ENCODE measurements at places on chromosomes 3 and 15.

GRCh38 chr3:38177181-38177580 lies 11.8 kb downstream of the OXSR1 start:
- DNase-seq, result no peak

GRCh38 chr15:69760258-69760845 lies 307.7 kb downstream of the RPLP1 start:
- peak; percentile 89 for DNase-seq

DNA sequence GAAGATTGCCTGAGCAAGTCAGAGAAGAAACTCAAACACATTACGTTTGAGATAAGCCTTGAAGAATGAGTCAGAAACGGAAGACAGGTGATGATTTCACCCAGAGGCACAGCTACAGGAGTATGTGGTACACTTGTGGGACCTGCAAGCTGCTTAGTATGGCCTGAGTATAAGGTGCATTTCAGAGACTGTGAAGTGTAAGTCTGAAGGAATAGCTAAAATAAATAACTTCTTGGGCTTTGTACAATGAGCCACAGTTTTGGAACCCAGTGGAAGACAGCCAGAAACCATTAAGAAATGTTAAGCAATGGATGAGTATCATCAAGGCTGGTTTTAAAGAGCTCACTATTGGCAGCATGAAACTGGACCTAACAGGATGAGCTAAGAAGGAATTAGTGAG lies 826.2 kb downstream of the ROBO1 start:
- DNase-seq, result no peak

GRCh38 chr15:60572541-60573421 lies 93.8 kb upstream of the ICE2 start:
- no peak for DNase-seq

- no peak for DNase-seq
These were observed 243.6 kb downstream of the LRRN1 start for GRCh38 chr3:4042869-4043268.

DNA sequence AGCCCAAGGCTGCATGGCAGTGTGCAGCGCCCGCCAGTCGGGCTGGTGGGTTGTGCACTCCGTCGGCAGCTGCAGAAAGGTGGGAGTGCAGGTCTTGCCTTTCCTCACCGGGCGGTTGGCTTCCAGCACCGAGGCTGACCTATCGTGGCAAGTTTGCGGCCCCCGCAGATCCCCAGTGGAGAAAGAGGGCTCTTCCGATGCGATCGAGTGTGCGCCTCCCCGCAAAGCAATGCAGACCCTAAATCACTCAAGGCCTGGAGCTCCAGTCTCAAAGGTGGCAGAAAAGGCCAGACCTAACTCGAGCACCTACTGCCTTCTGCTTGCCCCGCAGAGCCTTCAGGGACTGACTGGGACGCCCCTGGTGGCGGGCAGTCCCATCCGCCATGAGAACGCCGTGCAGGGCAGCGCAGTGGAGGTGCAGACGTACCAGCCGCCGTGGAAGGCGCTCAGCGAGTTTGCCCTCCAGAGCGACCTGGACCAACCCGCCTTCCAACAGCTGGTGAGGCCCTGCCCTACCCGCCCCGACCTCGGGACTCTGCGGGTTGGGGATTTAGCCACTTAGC lies 4.3 kb downstream of the ISL2 start:
- peak; percentile 50 for DNase-seq

DNA sequence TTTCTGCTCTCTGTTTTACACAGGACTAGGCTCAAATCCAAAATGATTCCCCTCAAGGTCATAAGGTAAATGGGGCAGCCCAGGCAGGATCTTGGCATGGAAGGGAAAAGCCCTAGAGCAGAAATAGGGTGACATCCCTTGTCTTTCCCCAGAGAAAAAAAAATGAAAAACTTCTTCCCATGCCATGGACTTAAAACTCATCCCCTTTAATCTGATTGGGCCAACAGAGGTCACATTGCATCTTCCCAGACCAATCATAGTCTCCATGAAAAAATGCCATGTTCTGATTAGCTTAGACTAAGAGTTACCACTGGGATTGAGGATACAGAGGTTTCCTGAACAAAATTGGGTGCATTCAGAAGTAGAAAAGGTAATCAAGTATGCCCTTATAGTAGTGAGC lies 241.3 kb upstream of the LRTM1 start:
- DNase-seq, result no peak

GRCh38 chr15:85755942-85756341 lies 38.8 kb downstream of the KLHL25 start:
- DNase-seq, result no peak

- DNase-seq, result no peak
These were observed 59.2 kb downstream of the SYNM start for GRCh38 chr15:99164119-99164518.

DNA sequence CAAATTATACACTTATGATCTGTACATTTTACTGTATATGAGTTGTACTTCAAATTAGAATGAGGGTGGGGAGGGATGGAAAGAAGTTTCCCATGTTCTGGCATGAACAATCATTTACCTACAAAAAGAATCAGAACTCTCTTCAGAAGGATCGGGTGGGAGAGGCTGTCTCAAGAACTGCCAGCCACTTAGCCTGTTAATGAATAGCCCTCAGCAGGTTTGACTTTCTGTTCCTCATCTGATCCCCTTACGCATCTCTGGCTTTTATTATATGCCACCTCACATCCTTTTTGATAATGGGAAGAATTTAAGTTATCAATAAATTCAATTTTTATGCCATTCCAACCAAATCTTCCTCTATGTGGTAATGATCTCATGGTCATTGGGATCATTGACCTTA lies 168.3 kb upstream of the TGFBR2 start:
- DNase-seq, result peak; percentile 50

DNA sequence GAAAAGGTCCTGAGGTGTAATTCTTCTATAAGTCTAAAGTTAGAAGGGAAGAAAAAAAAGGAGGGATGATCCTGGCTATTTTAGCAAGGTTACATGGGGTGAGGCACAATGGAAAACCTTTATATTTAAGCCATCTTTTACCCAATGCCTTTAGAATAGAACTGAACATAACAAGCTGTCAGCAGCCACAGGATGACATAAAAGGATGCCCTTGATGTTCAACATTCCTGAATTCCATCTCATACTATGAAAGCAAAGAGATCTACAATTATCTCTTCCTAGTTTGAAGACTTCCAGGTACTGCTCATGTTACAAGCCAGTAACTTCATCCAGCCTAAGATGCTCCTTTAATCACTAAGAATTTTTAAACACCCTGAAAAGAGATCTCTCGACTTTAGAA lies 26.9 kb downstream of the NEK10 start:
- no peak for DNase-seq

DNA sequence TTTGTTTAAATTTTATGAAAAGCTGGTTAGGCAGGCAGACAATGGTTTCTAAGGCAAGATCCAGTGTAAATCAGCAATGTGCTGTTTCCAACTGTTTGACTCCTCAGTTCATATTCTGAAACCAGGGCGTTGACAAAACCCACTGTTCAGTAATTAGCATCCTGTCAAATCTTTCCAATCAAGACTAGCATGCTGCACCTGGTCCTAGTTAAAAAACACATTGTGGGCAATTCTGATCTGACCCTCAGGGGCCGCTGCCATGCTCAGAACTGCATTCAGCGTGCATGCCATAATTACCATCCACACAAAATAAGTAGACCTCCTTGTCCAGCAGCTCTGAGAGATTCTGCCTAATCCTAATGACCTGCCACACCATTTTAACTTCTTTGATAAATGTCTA lies 20.9 kb upstream of the RBP1 start:
- DNase-seq, result no peak

- peak; percentile 52 for DNase-seq
These were observed 349.7 kb downstream of the TUSC7 start for GRCh38 chr3:117059067-117059955.

DNA sequence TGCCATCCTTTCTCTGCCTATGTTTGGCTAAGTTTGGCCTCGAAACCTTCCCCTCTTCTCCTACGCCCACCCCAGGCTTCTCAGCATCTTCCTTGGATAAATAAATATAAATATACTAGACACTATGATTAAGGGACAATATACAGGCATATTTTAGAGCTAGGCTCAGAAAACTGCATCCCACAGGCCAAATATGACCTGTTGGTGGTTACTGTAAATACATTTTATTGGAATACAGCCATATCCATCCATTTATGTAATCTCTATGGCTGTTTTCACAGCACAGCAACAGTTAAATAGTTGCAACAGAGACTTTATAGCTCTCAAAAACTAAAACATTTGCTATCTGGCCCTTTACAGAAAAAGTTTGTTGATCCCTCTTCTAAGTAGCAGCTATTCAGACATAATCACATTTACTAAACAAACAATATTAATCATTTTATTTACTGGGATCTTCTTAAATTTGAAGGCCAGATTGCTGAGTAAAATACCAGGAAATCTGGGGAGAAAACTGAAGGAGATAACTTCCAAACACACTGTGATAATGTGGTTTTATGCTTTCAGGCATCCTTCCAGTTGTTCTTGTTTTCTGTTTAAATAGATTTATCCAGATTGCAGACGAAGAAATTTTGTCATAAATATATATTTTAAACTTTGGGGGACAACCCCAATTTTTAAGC lies 269.7 kb upstream of the THRB start:
- no peak for DNase-seq

GRCh38 chr3:129313665-129314385 lies 35.2 kb downstream of the HMCES start:
- DNase-seq, result no peak

GRCh38 chr15:77966540-77967234 lies 110.8 kb downstream of the TBC1D2B start:
- peak; percentile 53 for DNase-seq

GRCh38 chr3:115685097-115685496 lies 61.8 kb downstream of the GAP43 start:
- DNase-seq, result no peak

DNA sequence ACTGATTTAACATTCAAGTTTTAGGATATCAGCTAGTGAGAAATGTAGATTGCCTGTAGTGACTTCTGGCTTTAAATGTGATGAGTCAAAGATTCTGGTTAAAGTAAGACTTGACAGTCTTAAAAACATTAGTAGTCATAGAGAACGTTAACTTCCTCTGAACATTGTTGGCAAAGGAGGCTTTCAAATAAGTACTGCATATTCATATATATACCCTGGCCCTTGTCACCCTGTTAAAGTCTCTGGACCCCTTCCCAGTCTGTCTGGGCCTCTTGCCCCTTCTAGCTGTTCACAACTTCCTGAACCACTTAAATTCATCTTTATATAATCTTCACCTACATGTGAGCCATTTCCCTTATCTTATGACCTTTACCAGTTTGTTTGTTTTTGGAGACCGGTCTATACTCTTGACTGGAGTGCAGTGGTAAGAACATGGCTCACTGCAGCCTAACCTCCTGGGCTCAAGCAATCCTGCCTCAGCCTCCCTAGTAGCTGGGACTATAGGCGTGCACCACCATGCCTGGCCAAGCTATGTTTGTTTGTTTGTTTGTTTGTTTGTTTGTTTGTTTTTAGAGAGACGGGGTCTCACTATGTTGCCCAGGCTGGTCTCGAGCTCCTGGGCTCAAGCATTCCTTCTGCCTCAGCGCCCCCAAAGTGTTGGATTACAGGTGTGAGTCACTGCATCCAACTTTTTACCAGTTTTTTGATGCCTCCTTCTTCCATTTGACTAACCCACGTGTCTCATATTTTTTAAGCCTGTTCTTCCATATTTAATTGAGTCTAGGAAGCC lies 64.4 kb upstream of the CRTC3 start:
- DNase-seq, result no peak

DNA sequence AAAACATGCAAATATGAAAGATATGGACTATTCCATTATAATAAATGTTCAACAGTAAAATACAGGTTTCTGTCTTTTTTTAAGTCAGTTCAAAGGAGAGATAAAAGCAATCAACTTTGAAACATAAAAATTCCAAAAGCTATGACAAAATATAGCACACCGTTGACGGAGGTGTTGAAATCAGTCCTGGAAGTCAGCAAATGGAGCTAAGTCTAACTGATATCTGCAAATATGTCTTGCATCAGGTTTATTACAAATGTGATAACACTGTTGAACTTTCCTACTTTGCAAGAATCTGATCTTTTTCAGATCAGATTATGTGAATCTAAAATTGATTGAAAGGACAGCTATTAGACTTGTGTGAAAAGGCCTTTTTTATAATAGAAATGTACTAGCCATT lies 300.7 kb downstream of the SHOX2 start:
- DNase-seq, result no peak

DNA sequence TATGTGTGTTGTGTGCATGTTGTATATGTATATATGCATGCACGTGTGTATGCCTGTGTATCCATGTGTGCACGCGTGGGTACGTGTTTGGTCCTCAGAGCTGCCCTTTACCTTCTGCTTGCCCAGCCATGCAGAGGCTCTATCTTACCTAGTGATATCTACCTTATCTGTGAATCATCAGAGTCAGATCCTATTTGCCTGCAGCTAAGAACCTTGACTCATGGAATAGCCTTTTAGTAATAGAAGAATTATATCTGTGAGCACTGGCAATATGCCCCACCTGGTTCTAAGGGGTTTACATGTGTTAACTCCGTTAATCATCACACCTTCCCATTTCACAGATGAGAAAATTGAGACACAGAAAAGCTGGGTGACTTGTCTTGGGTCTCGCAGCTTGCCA lies 11.0 kb downstream of the PGPEP1L start:
- DNase-seq, result no peak

DNA sequence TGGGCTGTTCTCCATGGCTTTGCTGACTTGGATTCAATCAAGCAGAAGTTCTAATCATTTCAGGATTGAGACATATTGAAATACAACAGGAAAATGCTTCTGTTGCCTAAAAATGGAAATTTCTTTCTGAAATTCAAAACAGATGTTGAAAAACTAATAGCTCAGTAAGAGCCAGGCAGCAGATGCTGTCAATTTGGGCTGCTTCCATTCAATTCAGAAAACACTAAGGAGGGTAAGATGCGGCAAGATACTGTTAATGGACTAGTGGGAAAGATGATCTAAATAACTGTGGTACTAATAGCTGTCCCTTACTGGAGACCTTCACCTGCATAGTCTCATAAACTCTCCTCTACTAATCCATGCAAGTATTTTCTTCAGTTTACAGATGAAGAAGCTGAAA lies 53.5 kb downstream of the DGKG start:
- no peak for DNase-seq

DNA sequence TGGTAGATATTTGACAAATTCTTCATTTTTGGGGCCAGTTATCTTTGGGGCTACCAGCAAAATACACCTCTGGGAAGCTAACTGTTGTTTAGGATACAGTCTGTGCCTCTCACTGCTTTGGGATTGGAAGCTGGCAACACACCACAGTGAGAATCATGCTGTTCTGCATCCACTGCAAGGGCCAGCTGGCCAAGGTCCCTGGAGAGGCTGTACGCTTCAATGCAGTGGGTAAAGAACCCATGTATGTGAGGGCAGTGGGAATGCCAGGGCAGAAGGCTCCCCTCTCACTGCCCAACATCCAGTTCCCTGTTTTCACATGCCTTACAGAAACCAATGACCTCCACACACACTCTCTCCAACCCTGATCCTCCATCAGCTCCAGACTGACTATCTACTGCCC lies 20.1 kb downstream of the ZDHHC3 start:
- no peak for DNase-seq
